ENCODE measurements at places on chromosomes 6 and 20.

DNA sequence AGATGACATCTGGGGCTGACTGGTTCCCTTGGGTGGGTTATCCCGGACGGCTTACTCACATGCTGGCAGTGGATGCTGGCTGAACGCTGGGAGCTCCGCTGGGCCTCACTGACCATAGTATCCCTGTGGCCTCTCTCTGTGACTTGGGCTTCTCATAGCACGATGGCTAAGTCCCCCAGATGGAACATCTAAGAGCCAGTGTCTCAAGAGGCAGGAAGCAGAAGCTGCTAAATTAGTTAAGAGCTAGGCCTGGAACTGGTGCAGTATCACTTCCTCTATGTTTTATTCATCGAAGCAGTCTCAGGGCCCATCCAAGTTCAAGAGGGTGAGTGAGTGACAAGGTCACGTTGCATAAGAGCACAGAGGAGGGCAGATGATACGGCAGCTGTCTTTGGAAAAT is 116.5 kb upstream of the LAMP5 start:
- DNase-seq: no peak

DNA sequence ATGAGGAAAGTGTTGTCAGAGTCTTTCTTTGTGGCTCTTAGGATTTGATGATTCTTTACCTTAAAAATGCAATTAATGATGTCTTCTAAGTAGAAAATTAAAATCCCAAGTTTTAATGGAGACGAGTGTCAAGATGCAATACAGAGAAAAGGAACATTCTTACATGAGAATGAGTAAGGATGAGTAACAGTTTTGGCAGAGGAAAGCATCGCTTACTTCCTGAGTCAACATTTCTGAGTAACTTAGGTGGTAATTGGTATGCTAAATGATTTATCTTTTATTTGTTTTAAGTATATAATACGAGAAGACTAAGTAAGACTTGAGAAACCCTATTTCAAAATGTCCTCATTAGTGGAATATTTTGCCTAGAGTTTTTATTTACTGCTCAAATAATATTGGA is 101.3 kb downstream of the RTN4IP1 start:
- peak; percentile 96 for DNase-seq

DNA sequence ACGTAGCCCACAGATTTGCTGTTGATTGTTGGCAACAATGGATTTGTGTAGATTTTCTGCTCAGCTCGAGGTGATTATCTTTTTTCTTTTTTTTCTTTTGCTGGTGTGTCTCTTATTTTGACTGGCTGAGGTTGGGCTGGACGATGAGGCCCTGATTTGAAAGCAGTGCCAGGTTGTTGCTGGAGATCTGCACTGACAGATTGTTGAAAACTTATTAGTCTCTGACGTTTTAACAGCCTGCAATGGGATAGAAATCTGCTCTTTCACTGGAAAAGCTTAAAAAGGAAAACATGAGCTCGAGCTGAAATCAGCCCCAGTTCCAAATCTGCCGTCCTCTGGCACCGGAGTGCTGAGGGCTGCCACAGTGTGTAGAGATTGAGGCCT is 87.7 kb downstream of the PDE7B start:
- DNase-seq: no peak

DNA sequence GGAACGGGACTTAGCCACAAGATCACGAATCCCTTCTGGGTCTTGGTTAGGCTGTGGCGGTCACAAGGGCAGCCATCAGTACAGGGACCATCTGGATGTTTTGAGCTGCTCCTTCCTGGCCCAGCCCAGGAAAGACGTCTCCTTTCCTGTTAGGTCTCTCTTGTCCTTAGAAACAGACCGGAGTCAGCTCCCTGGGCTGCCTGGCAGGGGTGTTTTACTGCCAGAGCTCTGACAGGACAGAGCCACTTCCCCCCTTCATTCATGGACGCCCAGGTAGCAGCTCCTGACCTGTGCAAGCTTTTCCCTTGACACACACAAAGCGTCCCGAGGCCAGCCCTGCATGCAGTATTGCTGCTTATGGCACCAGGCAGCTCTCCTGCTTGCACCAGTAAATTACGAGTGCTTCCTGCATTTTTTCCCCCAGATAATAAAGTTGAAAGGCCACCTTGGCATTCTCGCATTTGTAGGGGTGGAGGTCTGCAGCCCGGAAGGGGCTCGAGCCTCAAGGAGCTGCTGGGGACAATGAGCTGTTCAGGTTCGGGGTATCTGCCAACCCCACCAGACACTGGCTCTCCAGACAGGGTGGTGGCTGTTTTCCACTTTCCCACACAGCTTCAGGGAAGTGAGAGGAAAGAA is 87.4 kb downstream of the NOL4L start:
- no peak for DNase-seq

GRCh38 chr6:168181316-168181715 is 102.3 kb upstream of the FRMD1 start:
- DNase-seq: no peak

DNA sequence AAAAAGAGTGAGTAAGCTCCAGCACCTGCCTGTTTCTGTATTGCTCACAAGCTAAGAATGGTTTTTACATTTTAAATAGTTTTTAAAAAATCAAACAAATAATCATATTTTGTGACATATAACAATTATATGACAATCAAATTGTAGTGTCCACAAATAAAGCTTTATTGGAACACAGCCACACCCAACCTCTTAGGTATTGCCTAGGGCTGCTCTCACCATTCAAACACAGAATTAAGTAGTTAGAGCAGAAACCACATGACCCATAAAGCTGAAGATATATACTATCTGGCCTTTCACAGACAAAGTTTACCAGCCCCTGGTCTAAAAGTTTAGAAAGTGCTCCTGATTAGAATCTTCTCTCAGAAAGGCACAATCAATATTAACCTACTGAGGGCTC is 11.2 kb downstream of the TNFRSF21 start:
- no peak for DNase-seq

DNA sequence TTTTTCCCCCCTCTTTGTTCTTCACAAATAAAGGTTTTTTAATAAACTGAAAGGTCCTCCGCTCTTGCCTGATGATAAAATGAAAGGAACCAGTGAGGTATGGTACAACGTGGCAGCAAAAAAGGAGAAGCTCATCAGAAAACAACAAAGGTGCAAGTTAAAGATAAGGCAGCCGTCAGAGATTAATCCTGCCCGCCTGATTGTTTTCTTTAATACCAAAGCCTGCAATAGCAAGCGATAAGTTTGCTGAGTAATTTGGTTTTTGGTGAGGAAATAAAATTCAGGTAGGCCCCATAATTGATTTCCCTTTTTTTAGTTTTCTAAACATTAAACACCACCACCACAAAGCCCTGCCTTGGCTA is 177.9 kb downstream of the MBOAT1 start:
- DNase-seq: no peak

GRCh38 chr20:50027611-50028105 is 44.9 kb downstream of the SNAI1 start:
- peak; percentile 94 for DNase-seq

All from EH (cell line).